WERI-Rb-1 (cell line): ENCODE measurements at places on chromosomes 16 and 17.

DNA sequence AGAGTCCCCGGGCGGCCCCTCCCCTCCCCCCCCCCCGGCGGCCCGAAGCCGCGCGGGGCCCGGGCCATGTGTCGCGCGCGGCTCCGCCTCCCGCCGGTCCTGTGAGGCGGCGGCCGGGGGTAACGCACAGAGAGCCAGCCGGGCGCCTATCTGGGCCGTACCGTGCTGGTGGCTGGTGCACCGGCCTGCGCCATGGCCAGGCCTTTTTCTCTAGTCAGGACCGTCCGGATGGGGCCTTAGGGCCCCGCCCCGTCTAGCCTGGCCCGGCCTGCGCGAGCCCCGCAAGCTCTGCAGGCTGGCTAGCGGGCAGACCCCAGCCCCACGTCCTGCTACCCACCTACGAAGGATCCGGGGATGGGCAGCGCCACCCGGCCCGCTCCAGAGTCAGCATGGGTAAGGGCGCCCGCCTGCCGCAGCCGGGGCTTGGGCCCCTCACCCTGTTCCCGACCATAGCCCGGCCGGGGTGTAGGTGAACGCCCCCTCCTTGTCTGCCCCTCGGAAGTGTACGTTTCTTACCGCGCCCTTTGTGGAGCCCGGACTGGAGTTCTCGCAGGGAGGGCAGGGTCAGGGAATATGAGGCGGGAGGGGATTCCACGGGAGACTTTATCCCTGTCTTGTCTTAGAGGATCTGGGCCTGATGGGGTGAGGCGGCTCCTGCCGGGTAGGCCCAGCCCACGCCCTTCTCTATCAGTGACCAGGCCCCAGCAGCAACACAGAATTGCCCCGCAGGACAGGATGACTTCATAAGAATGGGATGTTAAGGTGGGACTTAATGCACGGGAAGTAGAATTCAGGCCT is at the start of gene CENPT:
TSS of gene CENPT (minus strand) at position 630 of the 798 bp plus-strand sequence. CDS start 13,834 bp downstream, outside the sequence.
- no peak for DNase-seq

- DNase-seq = peak; percentile 67
Observed at GRCh38 chr17:17921192-17922069, 50.8 kb downstream of the TOM1L2 start.

GRCh38 chr16:64590513-64590912 is 531.4 kb downstream of the CDH11 start:
- no peak for DNase-seq

DNA sequence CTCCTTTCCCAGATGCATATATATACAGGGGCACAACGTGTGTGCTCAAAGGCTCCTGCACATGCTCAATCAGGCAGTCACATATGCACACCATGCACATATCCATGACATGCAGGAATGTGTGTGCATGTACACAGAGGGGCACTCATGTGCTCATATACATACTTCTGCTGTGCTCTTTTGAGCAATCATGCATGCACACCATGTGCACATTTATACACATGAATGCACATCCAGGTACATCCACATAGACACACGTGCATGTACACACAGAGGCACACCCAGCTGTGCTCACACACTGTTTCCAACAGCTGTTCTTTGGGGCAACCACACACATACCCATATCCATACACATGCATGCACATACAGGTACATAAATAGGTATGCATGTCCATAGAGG is 165.3 kb downstream of the SALL1 start:
- no peak for DNase-seq

DNA sequence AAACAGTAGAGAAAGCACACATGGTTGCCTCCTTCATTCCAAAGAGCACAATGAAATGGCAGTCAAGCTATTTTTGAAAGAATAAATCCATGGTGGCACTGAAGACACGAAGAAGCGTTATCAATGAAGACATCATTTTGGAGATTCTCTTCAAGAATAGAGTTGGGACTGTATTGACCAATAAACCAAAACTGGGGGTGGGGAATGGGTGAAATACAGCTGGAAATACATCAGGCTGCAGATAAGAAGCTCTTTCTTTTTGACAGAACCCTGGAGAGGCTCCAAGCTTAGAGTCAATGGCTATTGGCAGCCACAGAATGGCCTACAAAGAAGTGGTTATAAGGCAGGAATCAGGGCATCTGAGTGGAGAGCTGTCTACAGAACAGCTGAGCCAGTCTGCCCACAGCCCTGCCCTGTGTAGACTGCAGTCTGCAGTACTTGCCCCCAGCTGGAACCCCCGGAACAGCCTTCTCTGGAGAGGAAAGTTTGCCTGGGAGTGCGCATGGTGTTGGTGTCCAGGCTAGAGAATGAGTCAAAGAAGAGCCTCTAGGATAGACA is 100.4 kb downstream of the STX8 start:
- no peak for DNase-seq

DNA sequence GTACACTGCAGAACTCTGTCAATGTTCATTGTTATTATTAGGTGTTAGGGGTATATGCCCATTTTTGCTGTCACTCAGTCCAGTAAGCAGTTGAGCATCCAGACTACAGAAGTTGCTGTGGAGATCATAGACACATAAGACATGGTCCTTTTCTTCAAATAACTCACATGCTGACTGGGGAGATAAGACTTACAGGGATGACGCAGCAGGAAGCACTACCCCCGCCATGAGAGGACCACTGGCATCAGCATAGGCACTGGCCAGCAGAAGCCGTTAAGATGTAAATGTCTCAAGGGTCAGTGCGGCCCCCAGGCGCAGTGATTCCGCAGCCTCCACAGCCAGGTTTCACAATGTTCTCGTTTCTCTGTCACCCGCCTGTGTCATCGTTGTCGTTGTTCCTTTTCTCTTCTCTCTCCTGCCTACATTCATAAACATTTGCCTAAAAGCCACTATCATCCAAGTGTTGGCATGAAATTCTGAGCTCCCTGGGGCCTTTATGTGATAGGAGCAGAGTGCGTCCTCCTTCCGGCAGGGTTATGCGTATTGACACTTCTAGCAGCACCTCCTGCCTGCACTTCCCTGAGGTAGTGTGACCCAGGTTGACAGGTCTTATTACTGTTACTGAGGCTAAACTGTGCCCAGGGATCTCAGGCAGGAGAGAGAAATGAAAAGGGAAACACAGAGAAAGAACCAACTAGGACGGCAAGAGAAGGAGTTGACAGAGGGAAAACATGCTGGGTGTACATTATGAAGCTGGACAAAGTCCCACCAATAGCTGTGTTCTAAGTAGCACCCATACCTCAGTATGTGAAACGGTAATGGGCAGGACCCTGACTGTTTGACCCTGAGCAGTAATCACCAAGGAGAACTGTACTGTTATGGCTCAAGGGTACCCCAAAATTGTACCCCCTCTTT is 17.9 kb downstream of the TANGO6 start:
- DNase-seq = no peak

DNA sequence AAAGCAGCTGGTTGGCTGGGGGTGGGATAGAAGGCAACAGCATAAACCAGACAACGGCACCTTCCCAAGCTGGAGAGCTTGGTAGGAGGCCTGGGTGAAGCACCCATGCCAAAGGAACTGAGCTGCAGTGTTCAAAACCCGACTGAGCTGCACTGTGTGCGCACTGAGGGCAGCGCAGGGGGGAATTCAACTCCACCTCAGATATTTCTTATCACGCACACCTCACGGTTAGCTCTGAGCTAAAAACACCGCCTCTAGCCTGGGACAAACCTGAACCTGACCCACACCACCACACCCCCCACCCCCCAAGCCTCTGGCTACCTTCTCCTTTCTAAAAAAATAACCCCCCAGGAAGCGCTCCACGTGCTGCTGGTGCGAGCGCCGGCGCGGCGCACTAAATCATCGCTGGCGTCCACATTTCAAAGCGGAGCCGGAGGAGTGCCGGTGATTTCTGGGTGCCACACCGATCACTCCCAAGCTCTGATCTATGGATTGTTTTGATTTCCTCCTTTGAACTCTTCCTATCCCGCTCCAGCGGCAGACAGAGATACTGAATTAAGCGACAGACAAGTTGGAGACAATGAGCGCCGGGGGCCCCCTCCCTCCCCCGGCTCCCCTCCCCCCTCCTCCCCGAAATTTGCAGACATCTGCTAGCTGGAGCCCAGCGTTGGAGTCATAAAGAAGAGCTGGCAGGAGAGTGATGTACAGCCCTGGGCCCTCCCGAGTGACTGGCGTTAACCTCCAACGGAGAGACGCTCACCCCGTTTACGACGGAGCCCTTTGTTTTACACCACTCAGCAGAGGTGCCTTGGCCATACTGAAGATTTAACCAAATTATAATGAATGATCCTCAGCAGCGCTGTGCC is 85.0 kb downstream of the NOG start:
- peak; percentile 23 for DNase-seq

GRCh38 chr17:348692-349425 is 3.7 kb downstream of the RPH3AL start:
- DNase-seq = no peak

DNA sequence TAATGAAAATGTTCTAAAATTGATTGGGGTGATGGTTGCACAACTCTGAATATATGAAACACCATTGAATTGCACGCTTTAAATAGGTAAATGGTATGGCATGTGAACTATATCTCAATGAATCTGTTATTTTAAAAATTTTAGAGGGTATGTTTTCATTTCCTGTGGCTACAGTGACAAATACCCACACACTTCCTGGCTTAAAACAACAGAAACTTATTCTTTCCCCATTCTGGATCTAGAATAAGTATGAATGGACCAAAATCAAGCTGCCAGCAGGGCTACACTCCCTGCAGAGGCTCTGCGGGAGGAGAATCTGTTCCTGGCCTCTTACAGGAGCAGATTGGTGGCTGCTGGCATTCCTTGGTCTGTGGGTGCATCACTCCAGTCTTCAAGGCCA is 11.3 kb upstream of the PECAM1 start:
- no peak for DNase-seq

- no peak for DNase-seq
Observed at GRCh38 chr17:65729207-65729606, 167.8 kb upstream of the AXIN2 start.

DNA sequence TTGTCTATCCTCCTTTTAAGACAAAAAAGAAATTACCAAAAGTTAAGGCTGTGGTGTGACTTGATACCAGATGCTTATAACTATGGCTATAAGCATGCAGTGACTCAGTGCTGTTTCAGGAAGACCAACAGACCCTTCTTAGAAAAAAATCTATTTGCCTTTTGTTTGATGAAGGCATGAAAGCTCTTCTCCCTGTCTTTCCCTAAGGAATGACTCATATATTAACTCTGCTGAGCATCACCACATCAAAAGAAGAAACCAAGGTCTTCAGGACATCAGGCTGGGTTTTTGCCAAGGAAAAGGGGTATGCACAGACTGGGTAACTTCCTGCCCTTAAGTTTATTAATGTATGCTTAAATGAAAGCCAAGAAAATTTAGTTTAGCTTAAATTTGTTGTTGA is 47.1 kb downstream of the VMP1 start:
- no peak for DNase-seq

GRCh38 chr16:84245956-84246678 is 6.3 kb upstream of the KCNG4 start:
- DNase-seq = no peak

DNA sequence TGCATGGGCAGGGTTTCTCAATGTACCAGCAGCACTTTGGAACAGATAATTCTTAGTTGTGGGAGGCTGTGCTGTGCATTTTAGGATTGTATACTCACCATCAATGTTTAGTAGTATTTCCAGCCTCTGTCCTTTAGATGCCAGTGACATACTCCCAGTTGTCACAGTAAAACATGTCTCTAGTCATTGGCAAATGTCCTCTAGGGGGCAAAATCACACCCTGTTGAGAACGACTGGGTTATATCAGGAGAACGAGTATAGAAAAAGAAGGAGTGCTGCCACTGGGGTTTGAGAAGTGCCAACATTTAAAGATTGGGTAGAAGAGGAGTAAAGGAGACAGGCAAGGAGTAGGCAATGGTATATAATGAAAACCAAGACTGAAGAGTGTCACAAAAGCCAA is 37.9 kb upstream of the SMIM36 start:
- DNase-seq = peak; percentile 49

DNA sequence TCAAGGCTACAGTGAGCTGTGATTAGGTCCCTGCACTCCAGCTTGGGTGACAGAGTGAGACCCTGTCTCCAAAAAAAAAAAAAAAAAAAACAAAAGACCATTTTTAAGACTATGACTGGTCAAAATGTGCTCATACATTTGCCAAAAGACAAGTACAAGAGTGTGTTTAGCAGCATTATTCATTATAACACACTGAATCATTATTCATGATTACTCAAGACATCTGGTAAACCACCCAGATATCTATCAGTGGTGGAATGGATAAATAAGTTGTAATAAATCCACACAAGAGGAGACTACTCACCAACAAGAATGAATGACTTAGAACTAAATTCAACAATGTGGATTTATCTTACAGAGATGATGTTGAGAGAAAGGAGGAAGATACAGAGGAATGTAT is 716.3 kb downstream of the MAF start:
- no peak for DNase-seq

DNA sequence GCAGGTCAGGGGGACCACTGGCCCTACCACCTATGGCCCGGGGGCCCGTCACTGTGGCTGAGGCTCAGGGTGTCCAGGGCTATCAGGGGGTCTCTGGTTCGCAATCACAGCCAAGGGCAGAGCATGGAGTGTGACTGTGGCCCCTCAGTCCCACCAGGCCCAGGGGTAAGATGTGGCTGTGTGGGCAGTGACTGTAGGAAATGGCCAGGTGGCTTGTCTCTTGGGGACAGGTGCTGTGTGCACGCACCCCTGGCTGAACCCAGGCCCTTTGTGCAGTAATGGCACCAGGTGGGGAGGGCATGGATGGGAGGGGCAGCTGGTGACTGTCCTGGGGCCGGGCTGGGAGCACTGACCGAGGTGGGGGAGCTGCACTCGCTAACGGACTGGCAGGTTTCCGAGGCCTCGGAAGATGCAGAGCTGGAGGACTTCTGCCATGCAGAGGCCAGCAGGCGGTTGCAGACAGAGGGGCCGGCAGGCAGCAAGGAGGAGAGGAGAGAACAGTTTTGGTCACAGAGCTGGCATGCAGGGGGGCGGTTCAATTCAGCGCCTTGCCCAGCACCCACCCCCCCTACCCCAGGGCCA is 18.8 kb downstream of the IL34 start:
- DNase-seq = peak; percentile 9

- DNase-seq = no peak
Observed at GRCh38 chr16:10813099-10813455, 5.5 kb downstream of the TVP23A start.

DNA sequence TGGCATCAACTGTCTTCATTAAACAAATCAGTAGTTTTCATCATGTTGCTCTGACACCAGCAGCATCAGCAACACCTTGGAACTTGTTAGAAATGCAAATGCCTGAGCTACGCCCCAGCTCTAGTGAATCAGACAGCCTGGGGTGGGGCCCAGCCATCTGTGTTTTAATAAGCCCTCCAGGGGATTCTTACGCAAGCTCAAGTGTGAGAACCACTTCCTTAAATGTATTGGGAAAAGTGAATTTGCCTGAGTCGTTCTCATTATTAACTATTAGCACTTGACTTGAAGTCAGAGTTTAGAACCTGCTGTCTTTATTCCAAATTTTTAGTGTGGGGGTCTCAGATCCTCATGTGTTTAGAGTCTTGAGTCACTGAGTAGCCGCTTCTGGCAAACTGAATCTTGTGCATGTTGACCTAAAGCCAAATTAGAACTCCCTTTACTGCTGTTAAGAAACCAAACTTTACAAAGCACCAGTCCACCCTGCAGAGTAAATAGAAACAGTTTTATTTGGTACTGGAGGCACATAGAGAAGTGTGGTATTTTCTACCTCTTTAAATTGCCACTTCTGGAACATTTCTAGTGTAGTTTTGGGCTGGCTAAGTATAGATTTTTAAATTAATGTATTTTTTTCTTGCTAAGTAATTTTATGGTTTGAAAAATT is 137.4 kb upstream of the COX10 start:
- DNase-seq = no peak

- DNase-seq = no peak
Observed at GRCh38 chr17:37086948-37087347, 138.2 kb downstream of the AATF start.

GRCh38 chr16:50517450-50518252 is 30.5 kb upstream of the NKD1 start:
- DNase-seq = no peak

- DNase-seq = no peak
Observed at GRCh38 chr16:15689290-15689689, 39.2 kb downstream of the NDE1 start.
